Hematopoietic multipotent progenitor cell (in vitro differentiated cells): ENCODE measurements at places on chromosomes 4 and X. TPM values are rescaled to one million over a fixed set of nuclear protein-coding genes. Genes with fewer than 3 reads are reported as not detected.

Gene STK32B
- total RNA-seq = 14.8 TPM

Gene PTCHD1
- total RNA-seq = under 0.01 TPM

Gene STAP1
- 1.3 TPM for total RNA-seq

Gene GCNA
- total RNA-seq = 0.81 TPM

Gene ZNF330
- 25.6 TPM for total RNA-seq
